SHP77 (cell line): ENCODE measurements at places on chromosomes 12 and 14.

DNA sequence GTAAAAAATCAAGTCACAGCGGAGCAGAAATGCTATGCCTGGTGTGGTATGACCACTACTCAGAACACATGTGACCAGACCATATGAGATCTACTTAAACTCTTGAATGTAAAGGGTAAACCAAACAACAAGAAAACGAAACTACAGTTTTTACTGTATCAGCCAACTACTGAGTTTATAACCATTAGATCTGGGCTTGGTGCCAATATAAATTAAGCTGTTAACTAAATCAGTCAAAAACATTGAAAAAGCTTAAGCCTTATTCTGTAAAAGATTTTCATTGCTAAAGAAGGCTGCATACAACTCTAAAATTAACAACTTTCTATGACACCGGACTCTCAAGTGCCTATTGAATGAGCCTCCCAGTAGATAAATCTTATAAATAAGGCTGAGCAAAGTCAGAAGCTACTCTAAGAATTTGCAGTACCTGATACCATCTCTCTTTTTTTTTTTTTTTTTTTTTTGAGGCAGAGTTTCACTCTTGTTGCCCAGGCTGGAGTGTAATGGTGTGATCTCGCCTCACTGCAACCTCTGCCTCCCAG lies 35.4 kb downstream of the SPTLC2 start:
- DNase-seq: no peak

DNA sequence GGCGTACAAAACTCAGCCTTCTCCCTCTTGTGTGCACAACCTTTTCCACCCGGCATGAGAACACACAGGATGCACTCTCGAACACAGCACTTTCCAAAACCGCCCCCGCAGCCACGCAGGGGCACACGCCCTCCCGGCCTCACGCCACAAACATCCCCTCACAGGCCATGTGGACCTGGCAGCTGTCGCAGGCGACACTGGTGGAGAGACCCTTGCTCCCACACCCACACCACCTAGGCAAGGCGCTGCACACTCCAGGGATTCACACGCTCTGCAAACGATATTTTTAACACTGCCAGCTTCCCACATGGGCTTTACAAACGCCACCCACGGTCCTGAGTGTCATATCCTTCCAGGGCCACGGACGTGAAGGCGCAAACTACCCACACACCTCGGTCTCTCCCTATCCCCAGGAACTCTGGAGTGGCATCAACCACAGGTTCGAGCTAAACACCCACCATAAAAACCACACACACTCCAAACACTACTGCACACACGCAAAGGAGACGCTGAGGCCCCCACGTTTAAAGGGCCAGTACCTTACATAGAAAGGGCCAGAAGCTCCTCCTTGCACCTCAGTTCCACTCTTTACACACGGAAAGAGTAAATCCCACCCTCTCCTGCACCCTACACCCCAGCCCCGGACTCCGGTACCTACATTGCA lies 12.4 kb upstream of the ITGB7 start:
- DNase-seq: no peak

DNA sequence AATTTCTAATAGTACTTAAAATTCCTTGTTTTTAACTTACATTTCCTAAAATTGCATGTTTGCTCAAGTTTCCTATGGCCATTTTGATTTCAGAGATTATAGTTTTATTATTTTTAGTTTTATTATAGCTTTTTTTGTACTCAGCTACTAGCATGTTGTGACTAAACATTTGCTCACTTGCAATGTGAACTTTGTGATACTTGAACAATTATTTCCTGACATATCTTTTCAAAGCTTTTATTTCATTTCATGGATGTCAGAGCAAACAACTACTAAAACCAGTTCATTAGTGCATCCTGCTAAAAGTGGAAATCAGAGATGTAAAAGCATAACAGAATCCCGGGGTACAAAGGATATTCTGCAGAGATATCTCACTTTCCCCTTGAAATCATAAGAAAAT lies 33.6 kb upstream of the PCNX4 start:
- DNase-seq: no peak

GRCh38 chr14:89175881-89176799 lies 240.9 kb downstream of the FOXN3 start:
- no peak for DNase-seq

DNA sequence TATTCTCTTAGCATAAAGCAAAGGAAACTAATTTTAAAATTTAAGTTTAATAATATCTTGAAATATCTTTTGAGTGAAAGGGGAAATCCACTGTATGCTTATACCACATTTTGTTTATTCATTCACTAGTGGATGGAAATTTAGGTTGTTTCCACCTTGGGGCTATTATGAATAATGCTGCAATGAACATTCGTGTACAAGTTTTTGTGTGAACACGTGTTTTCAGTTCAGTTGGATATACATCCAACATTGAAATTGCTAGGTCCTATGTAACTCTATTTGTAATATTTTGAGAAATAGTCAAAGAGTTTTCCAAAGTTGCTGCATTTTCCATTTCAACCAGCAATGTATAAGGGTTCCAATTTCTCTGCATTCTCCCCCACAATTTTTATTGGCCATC lies 83.7 kb upstream of the ETV6 start:
- DNase-seq: no peak

- DNase-seq: no peak
Observed at GRCh38 chr12:68838046-68838886, 30.3 kb downstream of the MDM2 start.

- peak; percentile 29 for DNase-seq
Observed at GRCh38 chr12:107650977-107651376, 34.6 kb upstream of the PWP1 start.

DNA sequence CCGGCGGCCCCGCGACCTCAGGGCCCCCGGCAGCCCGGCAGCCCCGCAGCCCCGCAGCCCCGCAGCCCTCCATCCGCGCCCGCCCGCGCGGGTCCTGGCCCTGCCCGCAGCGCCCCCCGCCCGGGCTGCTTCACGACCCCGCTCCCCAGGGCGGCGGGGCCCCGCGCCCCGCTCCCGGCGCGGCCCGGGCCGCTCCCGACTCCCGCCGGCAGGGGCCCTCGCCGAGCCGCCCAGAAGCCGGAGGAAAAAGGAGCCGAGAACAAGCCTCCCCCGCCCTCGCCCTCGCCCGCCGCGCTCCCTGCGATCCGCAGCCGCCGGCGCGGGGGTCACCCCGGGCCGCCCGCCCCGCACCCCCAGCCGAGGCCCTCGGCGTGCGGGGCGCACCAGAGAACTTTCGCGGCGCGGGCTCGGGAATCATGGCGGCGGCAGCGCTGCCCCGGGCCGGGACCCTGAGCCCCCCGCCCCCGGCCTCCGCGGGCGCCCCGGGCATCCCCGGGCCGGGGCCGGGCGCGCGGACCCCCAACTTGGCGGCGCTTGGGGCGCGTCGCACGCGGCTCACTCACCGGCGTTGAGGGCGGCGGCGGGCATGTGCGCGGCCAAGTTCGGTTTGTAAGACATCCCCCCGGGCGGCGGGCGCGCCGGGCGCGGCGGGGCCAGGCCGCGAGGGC lies 521 bp downstream of the CDK2AP1 start:
- peak; percentile 62 for DNase-seq

DNA sequence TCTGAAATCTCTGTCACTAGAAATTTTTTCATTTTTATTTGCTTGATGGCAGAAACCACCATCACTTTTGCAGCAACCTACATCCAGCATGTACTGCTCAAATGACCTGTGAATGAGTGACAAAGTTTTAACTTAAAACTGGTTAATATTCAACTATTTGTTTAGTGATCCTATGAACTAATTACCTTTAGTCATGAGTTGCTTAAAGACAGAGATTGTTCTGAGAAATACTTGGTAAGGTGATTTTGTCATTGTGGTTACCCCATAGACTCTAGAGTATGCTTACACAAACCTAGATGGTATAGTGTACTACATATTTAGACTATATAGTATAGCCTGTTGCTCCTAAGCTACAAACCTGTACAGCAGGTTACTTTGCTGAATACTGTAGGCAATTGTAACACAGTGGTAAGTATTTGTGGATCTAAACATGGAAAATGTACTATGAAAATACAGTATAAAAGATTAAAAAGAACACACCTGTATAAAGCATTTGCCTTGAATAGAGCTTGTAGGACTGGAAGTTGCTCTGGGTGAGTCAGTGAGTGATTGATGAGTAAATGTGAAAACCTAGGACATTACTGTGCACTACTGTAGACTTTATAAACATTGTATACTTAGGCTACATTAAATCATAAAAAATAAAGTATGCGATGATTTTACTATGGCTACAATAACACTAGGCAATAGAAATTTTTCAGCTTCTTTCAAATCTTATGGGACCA lies 256.6 kb upstream of the PPFIA2 start:
- DNase-seq: no peak

DNA sequence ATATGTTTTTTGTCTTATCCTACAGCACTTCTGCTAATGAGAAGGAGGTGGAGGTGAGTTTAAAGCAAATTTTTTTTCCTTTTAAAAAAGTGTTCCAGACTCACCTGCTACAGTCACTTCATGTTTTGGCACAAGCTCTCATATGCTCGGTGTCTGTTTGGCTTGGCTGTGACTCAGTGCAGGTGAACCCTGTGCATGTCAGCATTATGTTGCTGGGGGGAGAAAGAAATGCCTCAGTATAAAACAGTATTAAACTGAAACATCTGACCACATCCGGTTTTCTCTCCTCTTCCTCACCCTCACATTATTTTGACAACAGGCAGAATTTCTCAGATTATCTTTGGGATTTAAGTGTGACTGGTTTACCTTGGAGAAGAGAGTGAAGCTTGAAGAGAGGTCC lies 105.2 kb downstream of the DNAI7 start:
- no peak for DNase-seq

DNA sequence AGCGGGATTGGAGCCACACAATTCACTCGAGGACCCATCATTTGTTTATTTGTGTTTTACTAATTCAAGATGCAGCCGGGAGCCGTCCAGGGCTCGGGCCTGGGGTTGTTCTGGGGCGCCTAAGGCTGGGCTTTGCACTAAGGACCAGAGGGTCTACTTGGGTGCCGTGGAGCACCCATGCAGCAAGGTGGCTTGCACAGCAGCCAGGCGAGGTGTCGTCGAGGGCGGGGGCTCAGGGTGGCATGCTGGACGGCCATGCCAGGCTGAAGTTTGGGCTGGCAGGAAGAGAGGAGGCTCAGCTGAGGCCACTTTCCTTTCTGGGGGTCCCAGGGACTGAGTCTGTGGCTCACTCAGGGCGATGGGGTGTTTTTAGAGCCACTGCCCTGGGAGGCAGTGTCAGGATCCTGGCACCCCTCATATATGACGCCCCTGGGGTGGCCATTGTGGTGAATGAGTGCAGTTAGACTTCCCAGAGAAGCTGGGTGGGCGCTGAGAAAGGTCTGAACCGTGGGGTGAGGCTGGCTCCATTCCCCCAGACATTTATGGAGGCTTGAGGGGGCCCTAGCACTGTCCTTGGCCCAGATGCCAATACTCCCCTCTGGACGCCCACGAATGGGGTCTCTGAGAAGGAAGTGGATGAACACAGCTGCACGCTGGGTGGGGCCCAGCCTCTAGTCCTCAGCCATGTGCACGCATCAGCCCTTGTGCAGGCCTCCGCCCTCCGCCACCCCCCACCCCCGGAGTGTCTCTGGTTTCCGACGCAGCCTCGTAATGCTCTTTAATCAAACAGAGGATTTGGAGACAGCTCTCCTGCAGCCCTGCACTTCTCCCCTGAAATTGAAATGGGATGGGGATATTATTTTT lies 11.3 kb downstream of the MEG3 start:
- no peak for DNase-seq

DNA sequence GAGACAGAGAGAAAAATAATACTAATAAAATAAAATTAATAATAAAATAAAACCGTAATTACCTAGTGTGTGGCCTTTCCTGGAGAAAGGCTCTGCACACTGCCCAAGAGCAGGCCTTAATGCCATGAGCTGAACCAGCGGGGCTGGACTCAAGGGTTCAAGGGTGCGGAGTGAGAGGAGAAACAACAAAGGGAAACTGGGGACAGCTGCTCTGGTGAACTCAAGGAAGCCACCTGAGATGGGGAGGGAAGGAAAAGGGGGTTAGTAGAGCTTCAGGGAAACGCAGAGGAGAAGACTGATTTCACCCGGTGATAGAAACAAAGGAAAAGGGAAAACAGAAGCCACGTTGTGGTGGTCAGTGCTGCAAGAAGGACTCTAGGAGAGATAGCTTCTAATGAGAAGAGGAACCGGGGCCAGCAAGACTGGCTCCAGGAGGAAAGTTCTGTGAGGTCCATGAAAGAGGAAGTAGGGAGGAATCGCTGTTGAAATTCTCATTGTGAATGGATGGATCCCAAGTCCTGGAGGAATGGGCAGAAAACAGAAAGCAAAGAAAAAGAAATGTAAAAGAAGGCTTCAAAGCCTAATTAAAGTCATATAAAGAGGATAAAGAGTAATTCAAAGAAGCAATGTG lies 48.3 kb upstream of the BCL2L14 start:
- DNase-seq: no peak

DNA sequence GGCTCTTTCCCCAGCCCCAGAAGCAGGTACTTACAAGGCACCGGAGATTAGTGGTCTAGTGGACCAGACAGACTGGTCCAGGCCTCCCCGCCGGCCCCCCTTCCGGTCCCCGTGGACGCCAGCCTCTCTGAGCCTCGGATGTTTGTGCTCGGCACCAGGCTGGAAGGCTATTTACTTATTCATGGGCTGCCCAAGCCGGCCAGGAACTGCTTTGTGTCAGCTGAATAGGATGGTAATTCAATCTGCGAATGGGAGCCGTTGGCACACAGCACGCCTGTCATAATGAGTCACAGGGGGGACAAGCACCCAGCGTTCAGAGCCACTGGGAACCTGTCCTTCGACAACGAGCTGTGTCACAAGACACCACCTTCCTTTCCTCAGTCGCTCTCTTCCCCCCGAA lies 82.3 kb downstream of the RIMBP2 start:
- DNase-seq: peak; percentile 97

- DNase-seq: no peak
Observed at GRCh38 chr12:71533703-71534102, 94.1 kb downstream of the LGR5 start.
